ENCODE measurements at places on chromosomes 4 and X. TPM values are rescaled to one million over a fixed set of nuclear protein-coding genes. Genes with fewer than 3 reads are reported as not detected.

CENPVL2 gene
- total RNA-seq, result not detected

CTAG1A gene
- not detected for total RNA-seq

- no peak for DNase-seq
- no peaks in the 10 kb centered on the region for H3K27me3 ChIP-seq
- no peaks in the 10 kb centered on the region for H3K4me1 ChIP-seq
- H3K4me3 ChIP-seq, result no peak overlapping the region
- H3K36me3 ChIP-seq, result no peaks in the 10 kb centered on the region
- H3K27ac ChIP-seq, result no peak overlapping the region
Observed at GRCh38 chrX:20585782-20586181, 319.1 kb upstream of the RPS6KA3 start.

- DNase-seq, result no peak
- no peak overlapping the region for H3K4me3 ChIP-seq
- H3K27me3 ChIP-seq, result no peaks in the 10 kb centered on the region
Observed at GRCh38 chr4:101136373-101137370, 210.7 kb downstream of the PPP3CA start.

DNA sequence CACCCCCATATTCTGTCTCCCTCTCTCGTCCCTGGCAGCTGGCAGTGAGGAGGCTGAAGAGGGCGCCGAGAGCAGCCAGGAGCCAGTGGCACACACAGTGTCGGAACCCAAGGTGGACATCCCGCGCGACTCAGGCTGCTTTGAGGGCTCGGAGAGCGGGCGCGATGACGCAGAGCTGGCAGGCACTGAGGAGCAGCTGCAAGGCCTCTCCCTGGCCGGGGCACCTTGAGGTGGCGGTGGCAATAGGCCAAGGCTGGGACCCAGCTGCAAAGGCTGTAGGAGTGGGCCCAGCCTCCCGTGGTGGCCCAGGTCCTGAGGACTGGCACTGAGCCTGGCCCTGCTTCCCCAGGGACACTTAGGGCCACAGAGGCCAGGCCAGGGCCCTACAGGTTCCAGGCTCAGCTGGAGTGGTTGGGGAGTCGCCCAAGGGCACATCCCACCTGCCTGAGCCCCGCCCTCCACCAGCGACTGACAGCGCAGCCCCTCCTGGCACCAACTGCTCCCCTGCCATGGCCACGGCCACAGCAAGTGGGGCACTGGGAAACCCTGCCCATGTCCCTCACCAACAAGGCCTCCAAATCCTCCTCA is 13.9 kb downstream of the SASH3 start:
- H3K36me3 ChIP-seq, result no peaks in the 10 kb centered on the region
- H3K27me3 ChIP-seq, result no peaks in the 10 kb centered on the region
- no peaks in the 10 kb centered on the region for H3K4me1 ChIP-seq
- no peak overlapping the region for H3K27ac ChIP-seq
- no peak for DNase-seq

DNA sequence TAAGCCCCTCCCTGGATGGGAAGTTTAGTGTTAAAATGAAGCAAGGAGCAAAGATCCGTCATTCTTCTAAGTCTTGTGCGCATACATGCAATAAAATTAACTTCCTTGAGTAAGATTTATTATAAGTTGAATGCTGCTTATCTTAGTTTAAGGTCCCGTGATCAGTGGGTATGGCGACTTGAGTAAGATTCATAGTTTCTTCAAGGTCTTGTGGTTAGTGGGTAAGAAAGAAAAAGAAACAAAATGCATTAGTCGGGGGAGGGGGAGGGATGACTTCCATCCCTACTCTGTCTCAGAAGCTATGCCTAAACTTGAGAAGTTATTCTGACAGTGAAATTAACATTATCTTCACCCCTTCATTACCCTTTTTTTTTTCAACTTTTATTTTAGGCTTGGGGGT is 127.3 kb upstream of the MAGEB16 start:
- H3K4me1 ChIP-seq, result no peaks in the 10 kb centered on the region
- no peak overlapping the region for H3K4me3 ChIP-seq
- no peak for DNase-seq
- no peaks in the 10 kb centered on the region for H3K27me3 ChIP-seq
- no peak overlapping the region for H3K27ac ChIP-seq

- H3K36me3 ChIP-seq, result no peaks in the 10 kb centered on the region
- no peaks in the 10 kb centered on the region for H3K27me3 ChIP-seq
- H3K27ac ChIP-seq, result no peak overlapping the region
- no peak for DNase-seq
- no peak overlapping the region for H3K4me3 ChIP-seq
Observed at GRCh38 chr4:64712590-64712989, 303.3 kb upstream of the TECRL start.

GRCh38 chrX:40543661-40544328 is 37.0 kb upstream of the ATP6AP2 start:
- no peak for DNase-seq
- no peak overlapping the region for H3K27ac ChIP-seq
- no peak overlapping the region for H3K4me3 ChIP-seq
- peaks cover 4% of the 10 kb centered on the region for H3K27me3 ChIP-seq
- no peaks in the 10 kb centered on the region for H3K4me1 ChIP-seq
- no peaks in the 10 kb centered on the region for H3K36me3 ChIP-seq

DNA sequence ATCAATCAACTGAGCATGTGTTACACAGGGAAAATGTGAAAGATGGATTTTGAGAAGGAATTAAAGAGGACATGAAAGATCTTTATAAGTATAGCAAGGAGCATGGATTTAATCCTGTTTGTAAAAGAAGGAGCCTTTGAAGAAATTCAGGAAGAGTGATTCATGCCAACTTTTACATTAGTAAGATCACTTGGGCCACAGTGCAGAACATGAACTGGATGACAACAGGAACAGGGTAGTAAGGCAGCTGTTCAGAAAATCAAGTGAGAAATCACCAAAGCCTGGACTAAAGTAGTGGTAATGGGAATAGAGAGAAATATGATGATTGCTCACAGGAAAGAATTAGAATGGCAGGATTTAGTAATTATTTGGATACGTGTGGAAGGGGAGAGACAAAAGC is 265.7 kb upstream of the PCDH7 start:
- no peak overlapping the region for H3K4me3 ChIP-seq
- no peaks in the 10 kb centered on the region for H3K4me1 ChIP-seq
- H3K27ac ChIP-seq, result no peak overlapping the region
- DNase-seq, result no peak
- H3K27me3 ChIP-seq, result no peaks in the 10 kb centered on the region
- no peaks in the 10 kb centered on the region for H3K36me3 ChIP-seq

- peaks cover 5% of the 10 kb centered on the region for H3K4me1 ChIP-seq
- no peak overlapping the region for H3K4me3 ChIP-seq
- H3K36me3 ChIP-seq, result no peaks in the 10 kb centered on the region
- H3K27me3 ChIP-seq, result no peaks in the 10 kb centered on the region
- peak overlapping the region; percentile 42 for H3K27ac ChIP-seq
Observed at GRCh38 chr4:83250687-83251446, 33.7 kb downstream of the COQ2 start.

DNA sequence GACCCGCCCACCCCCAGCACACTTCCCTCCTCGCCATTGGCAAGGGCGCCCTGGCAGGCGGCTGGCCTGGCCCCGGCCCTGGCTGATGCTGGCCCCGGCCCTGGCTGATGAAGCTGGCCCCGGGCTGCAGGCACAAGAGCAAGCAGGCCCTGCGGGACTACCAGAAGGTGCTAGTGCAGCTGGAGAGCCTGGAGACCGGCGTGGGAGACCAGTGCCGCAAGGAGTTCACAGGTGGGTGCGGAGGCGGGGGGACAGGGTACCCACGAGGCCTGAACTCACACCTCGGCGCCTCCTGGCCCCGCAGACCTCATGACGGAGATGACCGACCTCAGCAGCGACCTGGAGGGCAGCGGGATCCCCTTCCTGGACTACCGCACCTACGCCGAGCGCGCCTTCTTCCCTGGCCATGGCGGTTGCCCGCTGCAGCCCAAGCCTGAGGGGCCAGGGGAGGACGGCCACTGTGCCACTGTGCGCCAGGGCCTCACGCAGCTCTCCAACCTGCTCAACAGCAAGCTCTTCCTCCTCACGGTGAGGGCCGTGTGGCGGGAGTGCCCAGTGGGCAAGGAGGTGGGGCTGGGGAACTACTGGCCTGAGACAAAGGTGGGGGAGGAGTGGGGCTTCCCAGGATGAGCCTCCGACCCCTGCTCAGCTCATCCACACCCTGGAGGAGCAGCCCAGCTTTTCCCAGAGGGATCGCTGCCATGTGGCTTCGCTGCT is 6.1 kb upstream of the SRPK3 start:
- H3K27me3 ChIP-seq, result peaks cover 3% of the 10 kb centered on the region
- H3K27ac ChIP-seq, result no peak overlapping the region
- H3K4me1 ChIP-seq, result no peaks in the 10 kb centered on the region
- no peaks in the 10 kb centered on the region for H3K36me3 ChIP-seq
- H3K4me3 ChIP-seq, result no peak overlapping the region
- DNase-seq, result no peak

GRCh38 chrX:70498129-70498528 is 53.5 kb downstream of the DLG3 start:
- H3K27me3 ChIP-seq, result no peaks in the 10 kb centered on the region
- H3K36me3 ChIP-seq, result no peaks in the 10 kb centered on the region
- H3K27ac ChIP-seq, result no peak overlapping the region
- H3K4me1 ChIP-seq, result no peaks in the 10 kb centered on the region
- DNase-seq, result no peak

DNA sequence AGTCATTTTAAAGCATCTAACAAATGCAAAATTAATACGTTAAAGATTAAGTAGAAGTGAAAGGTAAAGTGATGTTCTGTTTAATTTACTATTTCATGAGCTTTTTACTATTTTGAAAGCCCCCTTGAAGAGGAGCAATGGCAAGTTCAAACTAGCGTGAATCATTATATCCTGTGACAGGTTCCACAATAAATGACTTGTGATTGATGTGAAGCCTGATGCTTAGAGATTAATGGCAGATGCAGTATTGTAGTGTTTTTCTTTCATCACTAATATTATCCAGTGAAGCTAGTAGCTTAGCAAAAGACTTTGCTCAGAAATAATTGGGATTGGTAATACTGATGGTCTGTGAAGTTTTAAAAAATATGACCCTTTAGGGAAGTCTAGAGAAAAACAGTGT is 57.3 kb downstream of the STOX2 start:
- no peak for DNase-seq
- no peak overlapping the region for H3K27ac ChIP-seq
- H3K27me3 ChIP-seq, result no peaks in the 10 kb centered on the region
- no peaks in the 10 kb centered on the region for H3K4me1 ChIP-seq

DNA sequence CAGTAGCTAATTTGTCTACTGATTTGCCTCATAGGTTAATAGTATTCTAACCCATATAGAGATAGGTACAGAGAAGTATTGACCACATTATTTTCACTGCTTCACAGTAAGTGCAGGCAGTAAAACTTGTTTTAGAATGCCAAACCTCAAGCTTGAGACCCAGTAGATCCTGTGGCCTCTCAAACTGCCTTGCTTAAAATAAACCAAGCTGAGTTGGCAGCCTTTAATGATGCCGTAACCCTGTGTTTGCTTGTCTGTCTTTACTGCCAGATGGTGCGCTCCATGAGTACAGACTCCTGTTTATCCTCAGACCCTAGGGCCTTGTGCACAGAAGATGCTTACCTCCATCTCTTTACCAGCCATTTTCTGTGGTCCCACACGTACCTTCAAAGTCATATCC is 50.8 kb downstream of the ANXA3 start:
- no peak overlapping the region for H3K4me3 ChIP-seq
- no peaks in the 10 kb centered on the region for H3K4me1 ChIP-seq
- H3K27me3 ChIP-seq, result no peaks in the 10 kb centered on the region
- no peak for DNase-seq
- H3K27ac ChIP-seq, result no peak overlapping the region

All from colonic mucosa (tissue), 4 donors.